GM23338 (cell line): ENCODE measurements at places on chromosomes 6 and 20. TPM values are rescaled to one million over a fixed set of nuclear protein-coding genes. Genes with fewer than 3 reads are reported as not detected.

The FLOT1 gene
- 70.4 and 94.5 TPM in 2 replicates for total RNA-seq

The SLC2A10 gene
- total RNA-seq, result 7.9 and 14.6 TPM in 2 replicates

DNA sequence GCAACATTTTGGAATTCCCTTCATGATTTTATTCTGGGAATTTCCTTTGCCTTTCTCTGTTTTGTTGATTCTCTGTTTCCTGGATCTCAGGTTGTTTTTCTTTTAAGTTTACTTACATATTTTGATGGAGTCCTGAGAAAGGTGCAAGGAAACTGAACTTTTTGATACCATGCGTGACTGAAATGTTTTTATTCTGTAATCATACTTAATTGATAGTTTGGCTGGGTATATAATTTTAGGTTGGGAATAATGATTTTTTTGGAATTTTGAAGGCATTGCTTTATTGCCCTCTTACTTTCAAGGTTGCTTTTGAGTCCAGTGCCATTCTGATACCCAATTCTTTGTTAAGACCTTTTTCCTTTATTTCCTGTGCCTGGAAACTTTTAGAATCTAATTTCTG lies 45.2 kb downstream of the LRRC1 start:
- no peak for DNase-seq

DNA sequence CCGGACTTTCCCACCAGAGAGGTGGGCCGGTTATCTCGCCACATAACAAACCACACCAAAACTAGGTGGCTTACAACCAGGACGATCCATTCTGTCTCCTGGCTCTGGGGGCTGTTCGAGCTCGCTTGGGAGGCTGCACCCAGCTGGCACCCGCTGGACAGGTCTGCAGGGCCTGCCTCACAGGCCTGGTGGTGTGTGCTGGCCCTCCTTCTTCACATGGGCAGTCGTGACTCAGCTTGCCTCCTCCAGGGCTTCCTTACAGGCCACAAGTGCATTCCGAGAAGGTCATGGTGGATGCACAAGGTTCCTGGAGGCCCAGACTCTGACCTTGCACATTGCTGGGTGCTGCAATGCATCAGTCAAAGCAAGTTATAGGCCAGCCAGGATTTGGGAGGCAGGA lies 34.2 kb downstream of the FOXF2 start:
- no peak for DNase-seq

DNA sequence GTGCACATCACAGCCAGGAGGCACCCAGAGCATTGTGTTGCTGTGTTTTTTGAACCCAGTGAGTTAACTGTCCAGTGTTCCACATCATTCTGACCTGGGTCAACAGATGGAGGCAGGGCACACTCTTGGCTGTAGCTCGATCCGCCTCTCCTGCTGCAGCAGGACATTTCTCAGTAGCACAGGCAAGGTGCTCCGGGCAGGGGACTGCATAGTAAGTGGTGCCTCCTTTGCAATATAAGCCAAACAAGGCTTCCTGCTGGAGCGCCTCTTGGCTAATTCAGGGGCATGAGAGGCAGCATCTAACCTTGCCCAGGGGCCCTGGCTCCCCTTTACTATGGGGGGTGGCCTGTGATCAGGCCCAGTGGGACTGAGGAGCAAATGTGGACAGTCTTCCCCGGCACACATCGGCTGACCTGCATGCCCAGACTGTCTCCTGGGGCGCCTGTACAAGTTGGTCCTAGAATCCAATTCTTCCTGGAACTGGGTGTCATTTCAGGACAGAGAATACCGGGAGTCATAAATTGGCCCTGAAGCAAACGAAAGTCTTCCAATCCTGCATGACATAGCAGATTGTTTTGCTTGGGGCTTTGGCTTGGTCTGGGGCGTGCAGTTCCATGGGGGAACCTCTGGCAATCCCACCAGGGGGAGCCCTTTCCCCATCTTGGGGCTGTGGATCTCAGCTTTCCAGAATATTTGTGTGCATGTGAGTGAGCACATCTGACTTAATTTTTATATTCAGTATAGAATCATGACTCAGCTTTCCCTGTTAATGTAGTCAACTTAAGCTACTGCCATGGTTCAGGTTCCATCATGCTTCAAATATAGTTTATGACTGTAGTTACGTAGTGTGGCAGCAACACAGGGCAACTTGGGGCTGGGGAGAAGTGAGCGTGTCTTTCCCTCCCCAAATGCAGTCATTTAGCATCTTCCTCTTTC lies 56.0 kb upstream of the DDR1 start:
- DNase-seq, result peak; percentile 87

GRCh38 chr20:24066076-24066700 lies 77.6 kb upstream of the GGTLC1 start:
- DNase-seq, result peak; percentile 3

DNA sequence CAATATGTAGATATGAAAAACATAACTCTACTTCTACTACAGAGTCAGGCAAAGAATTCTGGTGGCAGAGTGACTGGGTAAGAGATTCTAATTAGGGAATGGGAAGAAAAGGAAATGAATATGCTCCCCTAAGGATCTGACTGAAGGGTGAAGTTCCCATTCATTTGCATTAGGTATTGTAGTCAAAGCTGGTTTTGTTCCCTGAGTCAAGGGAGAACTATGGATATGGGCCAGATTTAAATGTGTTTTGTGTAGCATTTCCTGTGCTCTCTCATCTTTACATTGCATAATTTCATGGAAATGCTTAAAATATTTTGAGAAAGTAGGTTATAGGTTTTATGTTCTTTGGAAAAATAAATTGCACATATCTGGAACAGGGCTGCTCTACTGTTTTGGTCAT lies 299.7 kb downstream of the BTBD3 start:
- DNase-seq, result peak; percentile 36

GRCh38 chr6:161686655-161687054 lies 412.8 kb upstream of the AGPAT4 start:
- no peak for DNase-seq

GRCh38 chr6:17161076-17161475 lies 59.2 kb downstream of the STMND1 start:
- DNase-seq, result no peak

DNA sequence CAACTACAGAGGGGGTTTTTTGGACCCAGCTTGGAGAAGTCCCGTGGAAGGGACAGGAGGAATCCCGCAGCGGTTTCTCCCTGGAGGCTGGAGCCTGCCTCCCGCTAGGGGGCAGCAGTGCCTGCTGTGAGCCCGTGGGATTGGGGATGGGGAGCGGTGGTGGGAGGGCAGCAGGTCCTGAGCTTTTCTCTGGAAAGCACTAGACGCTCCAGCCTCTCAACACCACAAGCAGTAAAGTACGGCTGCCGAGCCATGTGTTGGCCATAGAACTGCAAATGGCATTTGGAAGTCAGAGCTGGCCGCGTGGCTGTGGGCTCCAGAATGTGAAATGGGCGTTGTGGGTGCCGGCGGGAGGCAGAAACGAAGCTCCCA lies 47.8 kb downstream of the GMPR start:
- DNase-seq, result peak; percentile 90

DNA sequence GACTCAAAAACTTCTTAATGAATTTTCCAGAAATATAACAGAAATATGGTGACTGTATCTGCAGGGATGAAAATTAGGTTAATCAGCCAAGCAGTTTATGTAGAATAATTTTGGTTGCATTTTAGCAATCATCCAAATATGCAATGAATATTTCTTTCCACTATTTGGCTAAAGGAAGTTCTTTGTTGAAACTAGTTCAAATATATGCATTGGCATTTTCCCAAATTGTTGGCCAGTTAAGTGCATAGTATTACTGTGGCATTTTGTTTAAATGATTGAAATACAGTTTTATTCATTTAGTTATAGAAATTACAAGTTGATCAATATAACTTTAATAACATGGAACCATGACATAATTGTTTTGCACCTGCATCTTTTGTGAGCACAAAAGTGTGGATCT lies 115.5 kb downstream of the DOK5 start:
- DNase-seq, result no peak

GRCh38 chr6:25053875-25054371 lies 118.2 kb upstream of the RIPOR2 start:
- DNase-seq, result no peak

DNA sequence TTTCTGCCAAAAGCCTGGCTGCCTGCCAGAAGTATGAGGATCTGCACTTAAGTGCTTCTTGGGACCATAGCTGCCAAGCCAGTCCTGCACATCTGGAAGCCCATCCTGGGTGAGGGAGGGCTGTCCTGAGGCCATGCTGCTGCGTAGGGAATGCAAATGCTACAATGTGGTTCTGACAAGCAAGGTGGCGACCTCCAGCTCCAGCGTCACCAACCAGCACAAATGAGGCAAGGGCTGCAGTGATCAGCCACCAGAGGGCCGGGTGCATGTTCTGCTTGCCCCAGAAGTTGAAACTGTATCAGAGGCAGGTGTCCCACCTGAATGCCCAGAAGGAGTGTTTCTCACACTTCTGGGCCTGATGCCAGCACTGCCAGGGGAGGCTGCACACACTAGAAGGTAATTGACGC lies 99.1 kb upstream of the KCNQ5 start:
- DNase-seq, result peak; percentile 77

DNA sequence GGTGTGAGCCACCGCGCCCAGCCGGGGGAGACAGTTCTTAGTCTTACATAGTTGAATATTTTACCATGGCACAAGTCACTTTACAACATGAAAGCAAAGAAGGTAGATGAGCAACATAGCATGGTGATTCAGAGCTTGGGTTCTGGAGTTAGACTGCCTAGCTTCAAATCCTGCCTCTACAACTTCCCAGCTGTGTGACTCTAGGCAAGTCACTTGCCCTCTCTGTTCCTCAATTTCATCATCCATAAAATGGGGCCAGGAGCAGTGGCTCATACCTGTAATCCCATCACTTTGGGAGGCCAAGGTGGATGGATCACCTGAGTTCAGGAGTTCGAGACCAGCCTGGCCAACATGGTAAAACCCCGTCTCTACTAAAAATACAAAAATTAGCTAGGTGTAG lies 26.3 kb downstream of the HCK start:
- no peak for DNase-seq

- peak; percentile 87 for DNase-seq
These were observed 21.4 kb upstream of the CITED2 start for GRCh38 chr6:139395891-139396301.

DNA sequence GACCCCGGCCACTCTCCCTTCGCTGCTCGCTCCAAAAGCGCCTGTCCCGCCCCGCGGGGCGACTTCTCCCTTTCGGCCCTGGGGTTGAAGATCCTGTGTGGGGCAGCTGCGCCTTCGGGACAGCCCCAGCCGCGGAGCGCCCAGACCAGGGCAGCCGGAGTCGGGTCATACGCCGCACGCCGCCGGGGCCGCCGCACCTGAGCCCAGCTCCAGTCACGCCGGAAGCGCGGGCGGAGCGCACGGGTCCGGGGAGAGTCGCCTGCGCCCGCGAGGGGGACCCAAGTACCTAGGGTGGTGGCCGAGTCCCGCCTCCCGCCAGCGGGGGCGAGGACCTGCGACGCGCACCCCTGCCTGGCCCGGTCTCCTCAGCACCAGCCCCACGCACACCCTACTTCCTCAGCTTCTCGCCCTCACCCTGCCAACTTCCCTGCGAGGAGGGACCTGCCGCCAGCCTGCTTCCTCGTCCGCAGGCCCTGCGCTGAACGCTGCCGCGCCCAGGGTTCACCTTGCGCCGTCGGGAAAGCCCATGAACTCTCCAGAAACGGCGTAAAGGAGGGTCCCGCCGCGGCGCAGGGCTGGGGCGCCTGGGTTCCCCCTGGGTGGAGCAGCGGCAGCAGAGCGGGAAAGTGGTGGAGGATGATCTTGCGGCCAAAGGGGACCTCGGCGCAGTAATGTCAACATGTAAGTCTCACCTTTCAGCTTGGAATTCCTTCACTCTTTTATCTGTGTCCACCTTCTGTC lies at the start of gene ADGRG6:
Gene ADGRG6, plus strand, starts transcription at position 357 of the 741 bp plus-strand sequence. Its CDS starts 323 bp downstream, at position 680.
- DNase-seq, result peak; percentile 87

GRCh38 chr6:88867841-88868731 lies 95.3 kb downstream of the RNGTT start:
- no peak for DNase-seq
